ENCODE measurements at places on chromosomes 16 and 17.

DNA sequence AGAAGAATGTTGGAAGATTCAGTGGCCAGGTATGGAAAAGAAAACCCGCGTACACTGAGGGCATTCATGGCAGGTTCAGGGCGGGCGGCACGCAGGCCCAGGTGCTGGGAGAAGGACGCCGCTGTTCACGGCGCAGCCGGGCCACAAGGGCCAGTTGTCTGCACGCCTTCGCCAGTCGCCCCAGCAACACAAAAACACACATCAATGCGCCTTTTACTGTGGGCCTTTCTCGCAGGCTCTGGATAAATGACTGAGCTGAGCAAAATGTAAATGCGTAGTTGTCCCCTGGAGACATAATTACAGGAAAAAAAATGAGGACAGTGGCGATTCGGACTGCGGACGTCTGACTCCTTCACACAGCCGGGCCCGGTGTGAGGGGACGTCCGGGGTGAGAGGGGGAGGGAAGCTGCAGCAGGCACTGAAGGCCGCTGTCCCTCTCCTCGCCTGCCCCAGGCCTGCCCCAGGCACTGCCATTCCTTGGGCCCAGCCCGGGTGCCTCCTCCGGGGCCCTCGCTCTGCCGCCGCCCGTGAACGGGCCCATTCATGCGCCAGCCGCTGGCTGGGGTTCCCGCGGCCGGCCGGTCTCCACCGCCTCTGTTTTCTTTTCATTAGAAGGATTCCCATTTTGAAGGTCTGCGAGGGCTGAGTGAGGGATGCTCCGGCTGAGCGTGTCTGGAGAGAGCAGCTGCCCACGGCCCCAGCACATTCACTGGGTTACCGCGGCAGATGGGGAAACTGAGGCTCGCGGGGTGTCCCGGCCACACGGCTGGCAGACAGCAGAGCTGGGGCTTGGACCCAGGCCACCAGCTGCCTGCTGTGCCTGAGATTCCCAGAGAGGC is 6.5 kb upstream of the ZNF469 start:
- DNase-seq = no peak

DNA sequence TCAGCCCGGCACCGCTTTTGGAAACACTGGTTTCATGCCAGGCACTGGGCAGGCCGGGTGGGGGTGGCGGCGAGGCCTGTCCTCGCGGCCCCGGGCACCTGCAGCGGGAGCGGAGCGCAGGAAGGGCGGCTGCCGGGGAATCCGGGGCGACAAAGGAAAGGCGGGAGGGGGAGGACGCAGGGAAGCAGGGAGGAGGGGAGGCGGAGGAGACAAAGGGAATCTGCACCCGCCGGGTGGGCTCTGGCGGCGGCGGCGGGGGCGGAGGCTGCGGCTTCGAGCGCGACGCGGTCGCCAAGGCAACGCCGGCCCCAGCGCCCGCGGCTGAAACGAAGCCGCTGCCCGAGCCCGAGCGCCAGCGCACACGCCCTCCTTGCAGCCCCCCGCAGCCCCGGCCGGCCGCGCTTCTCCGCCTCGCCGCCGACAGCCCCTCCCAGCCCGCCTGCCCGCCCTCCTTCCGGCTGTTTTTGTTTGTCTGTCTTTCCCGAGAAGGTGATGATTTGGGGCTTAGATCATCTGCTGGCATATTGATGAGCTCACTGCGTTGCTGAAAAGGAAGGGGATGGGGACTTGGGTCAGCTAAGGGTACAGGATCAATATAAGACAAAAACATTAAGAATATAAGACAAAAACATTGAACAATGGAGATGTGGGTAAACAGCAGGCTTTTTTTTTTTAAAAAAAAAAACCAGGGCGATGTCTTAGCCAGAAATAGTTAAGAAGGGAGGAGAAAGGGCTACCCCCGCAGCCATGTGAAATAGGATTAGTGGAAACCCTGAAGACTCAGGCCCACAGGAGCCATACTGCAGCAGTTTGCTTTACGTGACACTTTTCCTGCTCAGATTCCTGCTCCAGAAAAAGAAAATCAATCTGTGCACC is 32.7 kb downstream of the CDK5R1 start:
- peak; percentile 64 for DNase-seq

DNA sequence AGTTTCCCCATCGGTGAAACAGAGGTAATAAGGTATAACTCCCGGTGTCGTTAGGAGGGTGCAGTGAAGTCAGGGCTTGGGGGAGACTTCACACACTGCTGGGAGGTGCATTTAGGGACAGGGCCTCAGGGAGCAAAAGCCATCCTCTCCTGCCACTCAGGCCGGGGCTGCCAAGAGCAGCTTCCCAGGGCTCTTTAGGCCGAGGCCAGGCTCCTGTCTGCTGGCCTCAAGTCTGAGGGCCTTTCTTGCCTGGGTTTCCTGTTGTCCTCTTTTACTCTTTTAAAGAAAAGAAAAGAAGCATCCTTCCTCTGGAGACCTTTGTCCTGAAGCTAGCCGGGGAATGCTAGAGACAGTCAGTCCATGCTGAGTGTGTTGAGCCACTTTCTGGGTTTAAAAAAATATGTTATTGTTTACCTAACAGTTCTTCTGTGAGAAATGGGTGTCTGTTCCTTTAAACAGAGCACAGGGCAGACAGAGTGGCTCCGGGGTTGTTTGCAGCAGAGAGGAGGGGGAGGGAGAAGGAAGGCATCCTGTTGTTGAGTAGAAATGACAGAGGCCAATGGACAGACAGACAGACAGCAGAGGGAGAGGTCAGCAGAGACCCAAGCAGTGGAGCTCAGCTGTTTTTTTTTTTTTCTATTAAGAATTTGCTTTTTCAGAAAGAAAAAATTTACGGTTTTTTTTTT is 79.1 kb downstream of the C17orf67 start:
- DNase-seq = peak; percentile 9

GRCh38 chr17:7932483-7932891 is 481 bp downstream of the CNTROB start:
- DNase-seq = peak; percentile 44

GRCh38 chr17:3030096-3030495 is 33.3 kb downstream of the OR1D5 start:
- DNase-seq = peak; percentile 68

DNA sequence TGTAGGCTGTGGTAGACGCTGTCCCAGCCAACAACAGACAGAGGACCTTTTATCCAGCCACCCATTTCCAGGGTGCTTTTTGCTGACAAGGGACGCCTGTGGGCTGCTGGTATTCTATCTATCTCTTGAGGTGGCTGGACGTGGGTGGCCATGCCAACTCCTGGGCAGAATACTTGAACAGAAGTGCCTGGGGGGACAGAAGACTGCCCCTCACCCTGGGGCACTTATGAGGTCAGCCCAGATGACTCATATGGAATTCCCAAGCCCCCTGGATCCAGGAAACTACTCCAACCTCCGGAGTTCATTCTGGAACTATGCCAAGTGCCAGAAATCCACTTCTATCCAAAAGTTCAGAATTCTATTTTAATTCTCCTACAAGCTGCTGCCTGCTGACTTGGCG is 61.3 kb downstream of the CDRT4 start:
- DNase-seq = no peak

- DNase-seq = no peak
Measured at GRCh38 chr17:56694825-56695224, 101.3 kb downstream of the NOG start.

GRCh38 chr16:51407199-51407598 is 256.1 kb upstream of the SALL1 start:
- no peak for DNase-seq

GRCh38 chr17:47621293-47622179 is 28.2 kb upstream of the KPNB1 start:
- DNase-seq = peak; percentile 92

DNA sequence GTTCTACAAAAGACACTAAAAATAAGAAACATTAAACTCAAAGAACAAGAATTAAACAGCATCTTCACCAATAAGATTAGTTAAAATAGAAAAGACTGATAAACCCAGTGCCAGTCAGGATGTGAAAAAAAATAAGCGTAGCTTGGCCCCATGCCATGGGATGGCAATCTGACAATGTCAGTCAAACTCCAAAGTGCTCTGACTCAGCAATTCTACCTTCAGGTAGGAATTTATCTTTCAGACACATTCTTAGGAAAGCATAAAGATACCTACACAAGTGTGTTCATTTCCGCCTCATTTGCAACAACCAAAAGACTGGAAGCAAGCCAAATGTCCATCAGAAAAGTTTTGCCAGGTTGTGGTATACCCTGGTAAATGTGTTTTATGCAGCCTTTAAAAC is 9.1 kb upstream of the MPO start:
- peak; percentile 45 for DNase-seq

DNA sequence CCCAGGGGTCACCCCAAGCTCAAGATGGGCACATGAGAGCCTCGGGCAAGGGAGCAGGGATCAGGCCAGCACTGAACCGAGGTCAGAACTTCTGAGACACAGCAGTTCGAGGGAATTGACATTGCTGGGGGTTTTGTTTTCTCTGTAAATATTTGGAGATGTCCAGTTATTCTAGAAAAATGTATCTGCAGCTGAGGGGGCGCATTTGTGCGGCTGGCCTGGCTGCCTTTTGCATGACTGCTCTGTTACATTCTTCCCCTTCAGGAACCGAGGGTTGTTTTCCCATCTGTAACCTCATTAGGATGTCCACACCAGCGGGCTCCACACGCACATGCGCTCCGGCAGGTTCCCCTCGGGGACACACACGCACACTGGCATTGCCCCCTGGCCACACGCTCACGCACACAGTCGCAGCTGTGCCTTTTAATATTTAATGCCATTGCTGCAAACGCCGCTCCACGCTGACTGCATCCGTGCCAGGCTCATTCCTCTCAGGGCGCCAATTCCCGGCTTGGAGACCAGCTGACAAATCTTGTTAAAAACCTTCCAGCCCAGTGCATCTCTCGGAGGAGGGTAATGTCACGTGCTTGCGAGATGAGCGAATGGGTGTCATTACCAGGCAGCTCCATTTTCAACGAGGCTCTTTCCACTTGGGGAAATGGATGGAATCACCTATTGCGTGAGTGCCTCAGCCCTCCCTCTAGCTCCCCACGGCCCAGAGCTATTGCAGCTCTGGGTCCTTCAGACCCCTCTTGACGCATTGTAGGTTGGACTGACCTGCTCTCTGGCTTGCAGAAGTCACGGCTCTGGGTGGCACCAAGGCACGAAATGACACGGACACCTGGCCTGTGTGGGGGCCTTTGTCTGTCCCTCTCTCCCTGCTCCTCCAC is 13.1 kb downstream of the CCR7 start:
- no peak for DNase-seq

- DNase-seq = no peak
Measured at GRCh38 chr17:35214192-35214591, 20.0 kb upstream of the SLC35G3 start.

DNA sequence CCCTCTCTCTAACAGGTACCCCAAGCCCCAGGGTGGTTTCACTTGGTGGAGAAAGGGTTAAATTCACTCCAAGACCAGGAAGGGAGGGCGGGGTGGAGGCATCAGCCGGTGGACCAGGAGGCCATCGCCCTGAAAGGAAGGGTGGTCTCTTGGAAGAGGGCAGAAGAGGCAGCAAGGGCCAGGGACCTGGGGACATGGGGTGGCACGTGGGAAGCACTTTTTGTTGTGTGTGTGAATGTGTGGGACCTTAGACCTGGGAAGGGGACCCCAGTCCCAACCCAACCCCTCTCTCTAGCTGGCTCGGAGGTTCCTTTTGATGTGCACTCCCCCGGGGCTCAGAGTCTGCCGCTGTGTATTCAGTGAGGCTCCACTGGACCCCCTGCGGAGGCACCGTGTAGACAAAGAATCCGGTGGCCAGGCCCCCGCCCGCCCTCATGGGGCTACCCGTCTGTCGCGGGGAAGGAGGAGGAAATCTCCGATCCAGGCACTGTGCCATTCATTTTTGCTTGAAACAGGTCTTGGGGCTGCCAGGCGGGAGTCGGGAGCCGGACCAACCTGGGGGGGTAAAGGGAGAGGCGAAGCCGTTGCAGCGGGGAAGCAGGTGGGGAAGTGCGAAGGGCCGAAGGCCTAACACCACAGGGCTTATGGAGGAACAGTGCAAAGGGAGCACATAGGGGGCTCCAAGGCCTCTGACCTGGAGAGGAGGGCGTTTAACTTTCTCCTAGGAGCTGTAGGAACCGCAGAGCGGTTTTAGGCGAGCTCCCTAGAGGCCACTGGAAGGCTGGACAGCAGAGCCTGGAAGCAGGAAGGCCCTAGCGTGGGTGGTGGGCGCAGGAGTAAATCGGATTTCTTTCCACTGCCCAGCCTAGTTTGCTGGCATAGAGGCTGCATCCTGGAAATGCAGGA is 3.2 kb upstream of the WNT3 start:
- DNase-seq = no peak

GRCh38 chr16:11258553-11259492 is 2.8 kb upstream of the SOCS1 start:
- no peak for DNase-seq

DNA sequence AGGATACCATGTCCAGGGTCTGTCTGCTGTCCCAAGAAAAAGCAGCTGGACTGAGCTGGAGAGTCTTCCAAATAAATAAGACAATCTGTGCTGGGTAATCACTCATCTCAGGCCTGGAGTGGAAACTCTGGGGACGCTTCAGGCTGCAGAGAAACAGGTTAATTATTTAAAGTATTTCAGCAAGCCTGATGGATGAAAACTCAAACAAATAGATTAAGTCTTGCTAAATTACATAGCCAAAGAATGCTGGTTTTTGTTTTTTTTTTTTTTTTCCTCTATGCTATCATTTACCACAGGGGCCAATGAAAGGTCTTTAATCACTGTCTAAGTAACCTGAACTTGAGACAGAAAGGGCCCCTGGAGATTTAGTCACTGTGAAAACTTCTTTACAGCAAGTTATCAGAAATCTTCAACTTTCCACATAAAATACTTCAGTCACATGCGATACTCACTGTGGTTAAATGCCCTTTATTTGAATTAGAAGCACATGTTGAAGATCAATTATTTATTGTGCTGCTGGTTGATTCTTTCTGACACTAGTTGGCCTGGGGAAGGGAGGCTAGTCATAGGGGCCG is 31.0 kb upstream of the KCNJ2 start:
- DNase-seq = no peak

- DNase-seq = no peak
Measured at GRCh38 chr17:33986088-33986487, 269.0 kb upstream of the CCL2 start.

DNA sequence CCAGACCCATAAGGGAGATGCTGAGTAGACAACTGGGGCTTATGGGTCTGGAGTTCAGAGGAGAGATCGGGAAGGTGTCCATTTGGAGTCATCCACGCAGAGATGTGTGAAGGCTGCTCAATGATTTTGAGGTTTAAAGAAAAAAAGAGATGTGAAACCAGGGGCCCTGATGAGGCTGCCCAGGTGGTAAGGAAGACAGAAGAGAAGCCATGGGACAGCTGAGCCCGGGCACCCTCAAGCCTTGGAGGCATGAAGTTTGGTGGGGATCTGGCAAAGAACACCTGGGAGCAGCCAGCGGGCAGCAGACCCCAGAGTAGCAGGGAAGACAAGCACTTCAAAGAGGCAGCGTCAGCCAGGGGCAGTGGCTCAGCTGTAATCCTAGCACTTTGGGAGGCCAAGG is 20.8 kb upstream of the MYO15B start:
- DNase-seq = no peak

GRCh38 chr17:31130286-31131224 is 35.8 kb downstream of the NF1 start:
- DNase-seq = no peak
